ENCODE measurements at places on chromosomes 4 and X.

DNA sequence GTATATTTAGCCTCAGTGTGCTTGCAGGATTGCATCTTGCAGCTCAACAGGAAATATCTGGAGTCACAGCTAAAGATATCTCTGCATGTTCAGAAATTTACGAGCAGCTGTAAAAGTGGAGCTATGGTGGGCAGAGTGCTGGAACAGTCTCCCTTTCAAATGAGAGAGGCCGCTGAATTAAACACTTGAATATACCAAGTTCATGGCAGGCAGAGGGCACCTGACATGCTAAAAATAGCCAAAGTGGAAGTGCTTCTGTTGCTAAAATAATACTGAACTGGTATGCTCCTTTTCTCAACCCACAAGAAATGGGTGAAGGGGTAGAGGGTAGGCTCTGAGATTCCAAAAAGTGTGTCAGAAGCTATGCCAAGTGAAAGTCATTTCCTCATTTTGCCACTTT is 98.1 kb downstream of the MGST2 start:
- no peak for DNase-seq

DNA sequence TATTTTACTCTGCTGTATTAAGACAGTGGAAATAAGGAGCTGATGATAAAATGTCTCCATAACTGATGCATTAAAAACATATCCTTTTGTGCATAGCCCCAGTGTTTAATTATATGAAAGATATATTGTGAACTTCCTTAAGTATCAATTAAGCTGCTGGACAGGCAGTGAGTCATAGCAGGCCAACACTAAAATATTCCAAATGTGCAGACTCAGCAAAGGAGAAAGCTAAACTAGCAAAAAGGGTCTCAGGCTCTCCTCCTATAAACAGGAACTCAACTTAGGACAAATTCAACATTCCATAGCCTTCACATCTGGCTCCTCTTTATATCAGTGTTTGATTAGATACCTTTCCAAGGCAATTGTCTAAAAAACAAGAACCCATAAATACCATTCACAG is 15.6 kb downstream of the TNMD start:
- no peak for DNase-seq

DNA sequence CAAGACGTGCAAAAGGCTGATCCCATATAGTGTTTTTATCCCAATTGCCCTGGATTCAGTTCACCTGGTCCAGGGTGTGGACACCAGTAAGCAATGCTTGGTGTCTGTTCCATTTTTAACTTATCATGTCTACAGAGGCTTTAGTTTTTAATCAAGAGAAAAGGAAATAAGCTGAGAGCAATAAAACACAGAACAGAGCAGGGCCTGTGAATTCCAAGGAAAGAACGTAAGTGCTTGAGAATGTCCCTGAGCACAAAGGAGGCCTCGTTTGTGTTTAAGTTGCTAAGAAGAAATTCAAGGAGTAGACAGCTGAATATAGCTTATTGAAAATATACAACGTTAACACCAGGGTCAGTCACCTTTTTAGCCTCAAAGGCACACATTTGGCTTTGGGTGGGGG is 191.3 kb downstream of the GPC3 start:
- DNase-seq, result no peak

- DNase-seq, result no peak
Observed at GRCh38 chrX:44569122-44569521, 26.5 kb upstream of the FUNDC1 start.

- DNase-seq, result no peak
Observed at GRCh38 chr4:106424426-106424825, 55.8 kb upstream of the GIMD1 start.

DNA sequence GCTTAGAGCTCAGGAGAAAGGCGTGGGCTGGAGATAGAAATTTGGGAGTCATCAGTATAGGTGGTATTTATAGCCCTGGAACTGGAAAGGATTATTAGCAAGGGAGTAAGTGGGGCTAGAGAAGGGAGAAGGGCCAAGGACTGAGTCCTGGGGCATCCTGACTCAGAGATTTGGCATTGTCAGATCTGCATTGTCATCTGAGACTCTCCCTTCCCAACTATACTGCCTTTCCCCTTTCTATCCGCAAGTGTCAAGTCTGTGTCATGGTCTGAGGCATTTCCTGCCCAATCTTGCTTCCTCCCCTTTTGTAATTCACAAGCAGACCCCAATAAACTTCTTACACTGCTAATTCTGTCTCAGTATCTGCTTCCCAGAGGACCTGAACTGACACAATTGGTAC is 24.4 kb upstream of the SLC25A43 start:
- DNase-seq, result no peak

DNA sequence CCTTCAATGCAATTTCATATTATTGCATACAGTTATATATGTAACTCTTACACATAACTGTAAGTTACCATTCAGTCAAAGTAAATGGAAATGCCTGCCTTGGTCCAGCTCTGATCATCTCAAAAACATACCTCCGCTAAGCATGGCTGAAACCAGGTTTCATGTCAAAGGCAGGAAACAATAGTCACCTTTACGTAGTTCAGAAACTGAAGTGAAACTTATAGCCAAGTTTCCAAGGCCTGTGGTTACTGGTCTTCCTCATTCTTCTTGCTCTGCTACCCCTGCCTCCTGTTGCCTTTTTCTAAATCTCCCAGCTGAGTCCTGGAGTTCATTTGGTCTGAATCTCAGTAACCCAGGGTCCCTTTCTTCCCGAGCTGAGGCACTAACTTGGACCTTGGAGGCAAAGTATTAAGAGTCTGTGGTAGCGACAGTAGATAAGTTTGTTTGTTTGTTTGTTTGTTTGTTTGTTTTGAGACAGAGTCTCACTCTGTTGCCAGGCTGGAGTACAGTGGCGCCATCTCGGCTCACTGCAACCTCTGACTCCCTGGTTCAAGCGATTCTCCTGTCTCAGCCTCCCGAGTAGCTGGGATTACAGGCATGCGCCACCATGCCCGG is 30.8 kb downstream of the DAPP1 start:
- DNase-seq, result no peak

DNA sequence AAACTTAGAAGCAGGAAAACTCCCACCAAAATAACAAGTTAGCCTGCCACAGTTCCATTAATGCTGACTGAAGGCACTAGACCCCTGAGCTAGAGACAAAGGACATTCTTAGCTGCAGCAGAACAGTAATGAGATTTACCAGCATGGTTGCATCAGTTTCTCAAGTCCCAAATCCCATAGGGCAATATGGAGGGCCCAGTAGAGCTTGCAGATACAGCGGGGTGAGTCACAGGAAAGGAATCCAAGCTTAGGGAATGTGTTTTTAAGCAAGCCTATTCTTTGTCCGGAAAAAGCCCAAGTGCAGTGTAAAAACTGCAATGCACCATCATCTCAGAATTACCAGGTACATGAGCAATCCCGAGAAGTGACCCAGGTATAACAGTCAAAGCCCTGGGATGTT is 51.3 kb upstream of the EXOC1L start:
- DNase-seq, result peak; percentile 26

- no peak for DNase-seq
Observed at GRCh38 chrX:12951595-12951975, 23.3 kb upstream of the TMSB4X start.

- no peak for DNase-seq
Observed at GRCh38 chrX:133776072-133776471, 209.3 kb downstream of the GPC3 start.

GRCh38 chrX:103155201-103155600 is 59.7 kb upstream of the BEX4 start:
- no peak for DNase-seq

GRCh38 chr4:29051381-29051965 is 1668.7 kb upstream of the PCDH7 start:
- DNase-seq, result no peak

GRCh38 chr4:83250687-83251446 is 33.7 kb downstream of the COQ2 start:
- no peak for DNase-seq

Data from kidney glomerular epithelial cell (primary cell).